ENCODE measurements at places on chromosomes 5 and 9.

- no peak for DNase-seq
Observed at GRCh38 chr5:68834491-68834981, 259.3 kb upstream of the SLC30A5 start.

DNA sequence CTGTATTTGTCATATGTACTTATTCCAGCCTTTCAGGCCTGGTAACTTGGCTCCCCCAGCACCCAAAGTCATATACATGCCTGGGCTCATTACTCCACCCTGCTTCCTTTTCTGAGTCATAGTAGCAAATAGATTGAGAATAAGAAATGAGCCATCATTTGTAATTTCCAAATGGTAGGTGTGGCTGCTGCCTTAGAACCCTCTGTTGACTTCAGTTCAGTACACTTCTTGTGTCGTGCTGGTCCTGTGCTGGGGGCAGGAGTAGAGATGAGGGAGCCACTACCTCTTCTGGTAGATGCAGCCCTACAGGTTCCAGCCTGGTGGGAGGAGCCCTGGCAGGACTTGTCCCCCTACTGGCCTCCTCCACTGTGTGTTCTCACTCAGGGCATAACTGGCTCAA lies 11.1 kb downstream of the GM2A start:
- DNase-seq = no peak

GRCh38 chr5:2856206-2856605 lies 104.7 kb upstream of the IRX2 start:
- DNase-seq = no peak

DNA sequence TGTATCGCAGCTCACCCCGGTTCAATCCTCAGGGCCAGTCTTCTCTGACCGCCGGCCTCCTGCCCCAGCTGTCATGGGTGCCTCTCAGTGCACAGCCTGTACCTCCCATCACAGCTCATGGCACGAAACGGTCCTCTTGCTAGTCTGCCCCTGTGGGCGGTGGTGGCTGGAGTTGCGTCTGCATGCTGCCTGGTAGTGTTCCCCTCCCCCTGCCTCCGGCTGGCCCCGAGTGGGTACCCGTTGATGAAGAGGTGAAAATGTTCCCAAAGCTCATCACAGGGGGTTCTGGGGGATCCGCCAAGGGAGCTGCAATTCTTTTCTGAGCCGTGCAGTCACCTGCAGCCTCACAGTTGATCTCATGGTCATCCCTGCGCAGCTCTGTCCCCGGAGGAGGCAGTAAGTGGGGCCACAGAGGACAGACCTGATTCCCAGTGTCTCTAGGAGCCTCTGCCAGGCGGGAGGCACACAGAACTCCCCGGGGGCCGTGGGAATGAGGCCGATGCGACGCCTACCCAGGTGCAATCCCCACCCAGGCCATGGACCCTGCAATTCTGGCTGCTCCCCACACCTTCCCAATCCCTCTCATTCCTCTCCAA lies 34.7 kb upstream of the FIBCD1 start:
- DNase-seq = no peak

- DNase-seq = no peak
Observed at GRCh38 chr9:38180656-38181055, 111.6 kb upstream of the SHB start.

- DNase-seq = no peak
Observed at GRCh38 chr5:139975306-139975705, 67.8 kb downstream of the NRG2 start.

GRCh38 chr5:74342948-74343682 lies 297.4 kb downstream of the ENC1 start:
- DNase-seq = no peak

DNA sequence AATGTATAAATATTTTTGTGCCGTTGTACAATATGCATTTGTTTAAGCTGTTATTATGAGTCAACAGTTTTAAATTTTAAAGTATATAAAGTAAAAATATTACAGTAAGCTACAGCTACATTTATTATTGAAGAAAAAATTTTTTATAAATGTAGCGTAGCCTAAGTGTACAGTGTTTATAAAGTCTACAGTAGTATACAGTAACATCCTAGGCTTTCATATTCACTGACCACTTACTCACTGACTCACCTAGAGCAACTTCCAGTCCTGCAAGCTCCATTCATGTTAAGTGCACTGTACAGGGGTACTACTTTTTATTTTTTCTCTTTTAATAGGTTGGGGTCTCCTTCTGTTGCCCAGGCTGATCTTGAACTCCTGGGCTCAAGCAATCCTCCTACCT lies 30.6 kb downstream of the SIL1 start:
- DNase-seq = no peak

DNA sequence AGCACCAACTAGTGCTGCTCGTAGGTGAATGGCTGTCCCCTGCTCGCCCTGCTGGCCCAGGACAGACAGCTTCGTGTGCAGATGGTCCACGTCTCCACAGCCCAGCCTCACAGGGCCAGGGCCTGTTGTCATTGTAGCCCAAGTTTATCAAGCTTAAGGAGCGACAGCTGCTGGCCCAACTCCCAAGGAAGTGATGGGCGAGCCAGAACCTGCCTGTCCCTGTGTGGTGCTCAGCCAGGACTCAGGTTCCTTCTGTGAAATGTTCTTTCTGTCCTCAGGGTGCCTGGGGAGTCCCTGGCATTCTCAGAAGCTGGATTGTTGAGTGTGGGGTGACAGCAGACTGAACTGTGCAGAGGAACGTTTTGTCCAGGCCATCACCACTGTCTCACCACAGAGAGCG lies 16.4 kb downstream of the TRIP13 start:
- DNase-seq = no peak

- DNase-seq = no peak
Observed at GRCh38 chr5:95102080-95102479, 182.8 kb downstream of the MCTP1 start.

- no peak for DNase-seq
Observed at GRCh38 chr9:73327149-73327548, 175.5 kb downstream of the ANXA1 start.

DNA sequence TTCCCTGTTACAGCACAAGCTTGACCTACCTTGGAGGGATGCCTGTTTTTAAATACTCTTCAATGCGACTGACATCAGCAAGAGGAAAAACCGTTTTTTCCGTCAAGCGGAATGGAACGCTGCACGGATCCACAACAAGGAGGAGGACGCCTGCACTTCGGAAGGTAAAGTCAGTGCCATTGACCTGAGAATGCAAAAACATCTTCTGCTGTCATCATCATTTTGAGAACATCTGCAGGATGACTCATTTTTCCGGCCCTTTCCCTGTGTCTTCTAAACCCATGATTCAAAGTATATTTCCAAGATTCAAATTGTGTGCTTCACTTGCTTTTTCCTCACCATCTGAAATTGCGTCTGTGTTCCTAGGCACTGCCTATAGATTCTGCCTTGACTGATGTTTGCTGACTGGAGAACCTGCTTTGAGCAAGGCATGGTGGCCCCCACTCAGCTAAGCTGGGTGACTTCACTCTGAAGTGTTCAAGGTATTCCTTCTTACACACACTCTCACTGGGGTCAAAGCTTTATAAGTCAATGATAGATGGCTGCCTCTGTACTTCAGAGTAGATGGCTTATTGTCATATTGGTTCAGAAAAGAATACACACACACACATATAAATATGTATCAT lies 78.1 kb downstream of the CEMIP2 start:
- no peak for DNase-seq

- DNase-seq = no peak
Observed at GRCh38 chr9:22216730-22217172, 207.6 kb upstream of the CDKN2B start.

- peak; percentile 82 for DNase-seq
Observed at GRCh38 chr5:139696894-139697658, 48.9 kb downstream of the CXXC5 start.

DNA sequence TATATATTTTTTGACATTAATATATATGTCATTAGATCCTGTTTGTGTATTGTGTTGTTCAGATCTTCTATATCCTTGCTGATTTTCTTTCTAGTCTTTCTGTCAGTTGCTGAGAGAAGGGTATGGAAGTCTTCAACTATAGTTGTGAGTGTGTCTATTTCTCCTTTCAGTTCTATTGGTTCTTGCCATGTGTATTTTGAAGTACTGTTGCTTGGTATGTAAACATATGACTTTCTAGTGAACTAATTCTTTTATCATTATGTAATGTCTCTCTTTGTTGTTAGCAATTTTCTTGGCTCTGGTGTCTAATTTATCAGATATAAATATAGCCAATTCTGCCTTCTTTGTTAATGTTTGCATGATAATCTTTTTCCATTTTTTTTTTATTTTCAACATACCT lies 84.3 kb upstream of the CAST start:
- DNase-seq = no peak

DNA sequence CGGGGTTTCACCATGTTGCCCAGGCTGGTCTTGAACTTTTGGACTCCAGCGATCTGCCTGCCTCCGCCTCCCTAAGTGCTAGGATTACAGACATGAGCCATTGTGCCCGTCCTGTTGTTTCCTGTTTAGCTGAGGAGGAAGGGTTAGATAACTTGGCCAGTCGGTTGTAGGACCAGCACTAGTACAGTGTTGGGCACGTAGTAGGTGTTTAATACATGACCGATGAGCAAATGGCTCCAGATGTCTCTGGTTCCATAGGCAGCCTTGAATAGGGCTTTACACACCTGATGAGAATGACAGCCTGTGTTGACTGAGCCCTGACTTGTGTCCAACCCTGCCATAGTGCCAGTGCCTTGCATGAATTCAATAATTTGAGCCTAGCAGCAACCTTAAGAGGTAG lies 1.8 kb downstream of the EHMT1 start:
- no peak for DNase-seq

DNA sequence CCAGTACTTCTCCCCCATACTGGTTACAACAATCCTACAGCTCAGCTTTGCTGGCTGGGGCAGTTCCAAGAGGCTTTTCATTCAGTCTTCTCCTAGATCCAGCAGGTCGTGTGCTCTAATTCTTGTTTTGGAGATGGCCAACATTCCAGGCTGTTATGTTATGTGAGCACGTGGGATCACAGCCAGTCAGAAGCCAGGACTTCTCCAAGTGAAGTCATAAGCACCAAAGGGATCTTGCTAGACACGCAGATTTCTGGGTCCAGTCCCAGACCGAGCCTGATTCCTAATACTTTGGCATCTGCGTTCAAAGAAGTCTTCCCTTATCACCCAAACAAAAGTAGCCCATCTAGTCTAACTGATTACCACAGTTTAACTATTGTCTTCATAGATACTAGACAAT lies 1.4 kb upstream of the LARP1 start:
- DNase-seq = no peak

DNA sequence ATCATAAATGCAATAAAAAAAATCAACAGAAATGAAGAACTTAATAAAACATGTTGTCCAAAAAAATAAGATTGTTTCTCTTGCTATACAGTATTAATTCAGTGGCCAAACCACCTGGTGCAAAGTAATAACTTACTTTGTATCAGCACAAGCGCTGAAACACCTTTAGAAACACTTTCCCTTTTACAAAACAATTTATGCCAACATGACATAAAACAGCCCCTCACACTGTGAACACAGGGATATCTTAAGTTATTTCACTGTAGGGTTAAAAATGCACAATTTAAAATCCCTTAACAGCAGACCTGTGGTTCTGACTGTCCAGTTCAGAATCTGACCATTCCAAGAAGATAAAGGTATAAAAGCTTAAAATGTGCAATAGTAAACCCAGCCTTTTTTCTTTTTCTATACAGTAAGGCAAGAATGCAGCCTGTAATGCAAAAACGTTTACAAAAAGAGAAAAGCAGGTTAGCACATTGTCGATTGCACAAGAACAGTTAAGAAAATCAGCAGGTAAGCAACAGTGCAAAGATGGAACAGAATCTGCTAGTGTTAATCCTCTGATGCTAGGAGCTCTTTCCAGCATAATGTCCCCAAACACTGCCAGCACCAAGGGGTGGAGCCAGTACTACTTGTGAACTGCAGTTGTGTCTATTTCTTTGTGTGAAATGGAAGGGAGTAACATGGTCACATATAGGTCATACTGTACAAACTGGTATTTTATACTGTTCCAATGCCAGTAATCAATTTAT lies 21.6 kb downstream of the RAB14 start:
- DNase-seq = no peak

DNA sequence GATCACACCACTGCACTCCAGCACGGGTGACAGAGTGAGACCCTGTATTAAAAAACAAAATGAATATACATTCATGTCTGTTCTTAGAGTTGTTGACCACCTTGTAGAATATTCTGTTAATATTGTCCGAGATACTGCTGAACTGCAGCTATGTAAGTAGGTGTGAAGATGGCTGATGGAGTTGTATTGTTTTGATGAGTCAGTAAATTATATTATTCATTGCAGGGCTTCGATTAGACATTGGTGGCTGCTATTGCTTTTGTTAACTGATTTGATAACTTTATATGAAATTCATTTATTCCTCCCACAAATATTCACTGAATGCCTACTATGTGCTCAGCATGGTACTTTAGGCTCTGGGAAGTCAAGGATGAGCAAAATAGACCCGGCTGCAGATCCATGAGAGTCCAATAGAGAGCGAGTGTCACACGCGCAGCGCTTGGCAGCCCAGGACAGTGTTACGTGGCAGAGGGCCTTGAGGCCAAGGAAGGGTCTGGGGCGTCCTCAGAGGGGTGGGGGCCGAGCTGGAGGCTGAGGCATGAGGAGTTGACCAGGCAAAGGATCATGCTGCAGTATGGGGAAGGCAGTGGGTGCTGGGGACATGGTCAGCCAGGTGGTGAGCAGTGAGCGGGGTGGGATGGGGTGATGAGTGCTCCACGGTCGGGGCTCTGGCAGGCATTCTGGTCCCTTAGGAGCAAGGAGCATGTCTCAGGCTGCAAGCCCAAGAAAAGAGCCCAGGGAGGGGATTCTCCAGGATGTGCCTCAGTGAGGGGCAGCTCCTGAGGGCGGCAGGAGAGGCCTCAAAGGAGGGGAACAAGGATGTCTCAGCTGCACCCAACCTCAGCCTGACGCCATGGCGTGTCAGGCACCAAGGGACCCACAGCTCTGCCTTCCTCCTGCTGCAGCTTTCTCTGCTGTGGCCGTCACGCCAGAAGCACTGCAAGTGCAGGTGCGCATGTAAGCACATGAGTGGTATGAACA lies 243.5 kb downstream of the GADD45G start:
- DNase-seq = no peak

Measured in head of caudate nucleus (tissue), 42 donors.